ENCODE measurements at places on chromosomes 1 and 21.

- DNase-seq: no peak
These were observed 31.4 kb downstream of the PLPP3 start for GRCh38 chr1:56547977-56548376.

GRCh38 chr1:83418558-83418957, 580.4 kb downstream of the TTLL7 start:
- no peak for DNase-seq

GRCh38 chr1:171756856-171757255, 15.0 kb upstream of the VAMP4 start:
- no peak for DNase-seq

- DNase-seq: no peak
These were observed 6.2 kb downstream of the PGLYRP3 start for GRCh38 chr1:153306303-153307220.

GRCh38 chr1:2969011-2969844, 52.0 kb upstream of the ACTRT2 start:
- DNase-seq: peak; percentile 38

- no peak for DNase-seq
These were observed 651.0 kb downstream of the SMYD3 start for GRCh38 chr1:245855846-245856730.

DNA sequence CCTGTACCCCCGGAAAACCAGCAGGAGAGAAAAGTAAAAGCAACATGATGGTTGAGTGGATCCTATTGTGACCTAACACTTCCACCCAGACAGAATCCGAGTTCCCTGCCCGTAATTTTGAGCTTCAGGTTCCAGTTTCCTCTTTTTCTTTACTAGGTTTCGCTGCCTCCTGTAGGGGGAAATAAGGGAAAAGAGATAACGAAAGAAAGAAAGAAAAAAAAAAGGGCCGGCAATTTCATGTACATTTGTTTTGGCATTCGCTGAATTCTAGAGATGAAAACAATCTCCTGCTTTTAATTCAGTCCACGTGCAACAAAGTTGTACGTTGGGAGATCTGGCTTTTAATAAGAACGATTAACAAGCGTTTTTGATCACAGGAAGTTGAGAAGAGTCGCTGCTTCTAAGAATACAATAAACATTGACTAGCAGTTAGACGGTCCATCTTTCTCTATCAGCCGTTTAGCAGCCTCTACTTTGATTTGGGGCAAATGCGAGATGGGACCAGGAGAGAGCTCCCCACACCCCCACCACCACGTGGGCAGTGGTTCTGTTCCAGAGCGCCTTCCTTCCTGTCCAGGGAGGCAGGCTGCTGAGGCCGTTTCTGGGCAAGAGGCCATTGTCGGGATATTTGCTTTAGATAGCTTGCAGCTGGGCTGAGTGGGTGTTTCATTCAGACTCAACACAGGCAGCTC, 155.9 kb upstream of the RUNX1 start:
- peak; percentile 86 for DNase-seq

GRCh38 chr1:219430419-219430818, 182.5 kb downstream of the ZC3H11B start:
- DNase-seq: no peak

DNA sequence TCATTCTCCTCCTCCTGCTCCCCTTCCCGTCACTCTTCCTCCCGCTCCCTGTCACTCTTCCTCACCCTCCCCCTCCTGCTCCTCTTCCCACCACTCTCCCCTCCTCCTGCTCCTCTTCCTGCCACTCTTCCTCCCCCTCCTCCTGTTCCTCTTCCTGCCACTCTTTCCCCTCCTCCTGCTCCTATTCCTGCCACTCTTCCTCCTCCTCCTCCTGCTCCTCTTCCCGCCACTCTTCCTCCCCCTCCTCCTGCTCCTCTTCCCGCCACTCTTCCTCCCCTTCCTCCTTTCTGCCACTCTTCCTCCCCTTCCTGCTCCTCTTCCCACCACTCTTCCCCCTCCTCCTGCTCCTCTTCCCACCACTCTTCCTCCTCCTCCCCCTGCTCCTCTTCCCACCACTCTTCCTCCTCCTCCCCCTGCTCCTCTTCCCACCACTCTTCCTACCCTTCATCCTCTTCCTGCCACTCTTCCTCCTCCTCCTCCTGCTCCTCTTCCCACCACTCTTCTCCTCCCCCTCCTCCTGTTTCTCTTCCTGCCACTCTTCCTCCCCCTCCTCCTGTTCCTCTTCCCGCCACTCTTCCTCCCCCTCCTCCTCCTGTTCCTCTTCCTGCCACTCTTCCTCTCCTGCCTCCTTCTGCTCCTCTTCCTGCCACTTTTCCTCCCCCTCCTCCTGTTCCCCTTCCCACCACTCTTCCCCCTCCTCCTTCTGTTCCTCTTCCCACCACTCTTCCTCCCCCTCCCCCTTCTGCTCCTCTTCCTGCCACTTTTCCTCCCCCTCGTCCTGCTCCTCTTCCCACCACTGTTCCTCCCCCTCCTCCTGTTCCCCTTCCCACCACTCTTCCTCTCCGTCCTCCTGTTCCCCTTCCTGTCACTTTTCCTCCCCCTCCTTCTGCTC, 28.7 kb upstream of the ARTN start:
- DNase-seq: peak; percentile 38

DNA sequence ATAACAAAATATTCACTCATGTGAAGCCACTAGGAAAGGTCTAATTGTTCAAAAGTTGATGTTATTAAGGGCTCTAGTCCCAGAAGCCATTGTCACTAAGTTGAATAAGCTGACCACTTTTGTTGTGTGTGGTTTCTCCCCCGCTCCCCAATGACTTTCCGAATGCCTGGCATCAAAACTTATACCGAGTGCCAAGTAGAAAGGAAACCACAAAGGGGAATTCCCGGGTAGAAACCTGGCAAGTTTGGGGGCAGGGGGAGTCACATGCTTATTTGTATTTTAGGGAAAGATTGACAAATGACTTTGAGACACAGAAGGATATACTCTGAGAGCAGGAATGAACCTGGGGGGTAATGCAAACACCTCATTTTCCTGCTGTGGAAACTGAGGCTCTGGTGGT, 154.1 kb downstream of the TGFBR3 start:
- no peak for DNase-seq

GRCh38 chr1:39940980-39941871, 13.7 kb upstream of the MFSD2A start:
- DNase-seq: no peak

GRCh38 chr1:15808955-15809354, 1.5 kb upstream of the UQCRHL start:
- DNase-seq: no peak

- no peak for DNase-seq
These were observed 62.5 kb downstream of the ASH1L start for GRCh38 chr1:155499953-155500639.

- no peak for DNase-seq
These were observed 85.1 kb downstream of the STUM start for GRCh38 chr1:226633541-226634165.

GRCh38 chr1:21292984-21293536, 2.8 kb upstream of the ECE1 start:
- no peak for DNase-seq

DNA sequence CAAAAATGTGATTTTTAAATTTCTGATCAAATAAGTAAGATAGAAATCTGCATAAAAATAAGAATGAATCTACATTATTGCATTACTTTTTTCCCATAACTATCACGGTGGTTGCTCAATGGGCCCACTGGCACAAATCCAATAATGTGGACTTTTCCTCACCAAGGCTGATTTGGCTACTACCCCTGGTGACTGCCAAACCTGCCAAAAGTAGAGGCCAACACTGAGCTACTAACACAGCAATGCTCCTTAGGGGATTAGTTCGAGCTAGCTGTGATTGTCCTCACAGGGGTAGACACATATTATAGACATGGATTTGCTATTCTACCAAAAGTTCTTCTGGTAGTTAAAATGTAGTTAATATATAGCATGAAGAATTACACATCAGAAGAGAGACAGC, 107.7 kb upstream of the ZNHIT6 start:
- no peak for DNase-seq

DNA sequence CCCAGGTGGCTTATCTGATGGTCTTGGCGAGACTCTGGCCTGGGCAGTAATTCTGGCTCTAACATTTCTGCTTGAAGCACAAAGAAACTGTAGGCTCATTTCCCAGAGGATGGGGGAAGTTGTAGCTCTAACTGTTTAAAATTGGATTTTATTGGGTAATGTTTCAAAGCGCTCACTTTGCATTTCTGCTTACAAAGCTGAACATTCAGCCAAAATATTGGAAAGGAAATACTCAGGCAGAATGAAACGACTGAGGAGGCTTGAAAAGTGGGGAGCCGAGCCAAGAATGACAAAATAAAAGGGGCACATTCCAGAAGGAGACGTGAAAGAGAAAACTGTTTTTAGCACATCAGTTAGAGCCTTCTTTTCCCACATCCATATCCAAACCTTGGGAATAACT, 202.6 kb downstream of the GRIK1 start:
- DNase-seq: peak; percentile 54

DNA sequence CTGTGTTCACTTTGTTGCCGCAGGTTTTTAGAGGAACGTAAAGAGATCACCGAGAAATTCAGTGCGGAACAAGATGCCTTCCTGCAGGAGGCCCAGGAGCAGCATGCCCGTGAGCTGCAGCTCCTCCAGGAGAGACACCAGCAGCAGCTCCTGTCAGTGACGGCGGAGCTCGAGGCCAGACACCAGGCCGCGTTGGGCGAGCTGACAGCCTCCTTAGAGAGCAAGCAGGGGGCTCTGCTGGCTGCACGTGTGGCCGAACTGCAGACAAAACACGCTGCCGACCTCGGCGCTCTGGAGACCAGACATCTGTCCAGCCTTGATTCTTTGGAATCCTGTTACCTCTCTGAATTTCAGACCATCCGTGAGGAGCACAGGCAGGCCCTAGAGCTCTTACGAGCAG, 42.6 kb downstream of the PCNT start:
- no peak for DNase-seq

DNA sequence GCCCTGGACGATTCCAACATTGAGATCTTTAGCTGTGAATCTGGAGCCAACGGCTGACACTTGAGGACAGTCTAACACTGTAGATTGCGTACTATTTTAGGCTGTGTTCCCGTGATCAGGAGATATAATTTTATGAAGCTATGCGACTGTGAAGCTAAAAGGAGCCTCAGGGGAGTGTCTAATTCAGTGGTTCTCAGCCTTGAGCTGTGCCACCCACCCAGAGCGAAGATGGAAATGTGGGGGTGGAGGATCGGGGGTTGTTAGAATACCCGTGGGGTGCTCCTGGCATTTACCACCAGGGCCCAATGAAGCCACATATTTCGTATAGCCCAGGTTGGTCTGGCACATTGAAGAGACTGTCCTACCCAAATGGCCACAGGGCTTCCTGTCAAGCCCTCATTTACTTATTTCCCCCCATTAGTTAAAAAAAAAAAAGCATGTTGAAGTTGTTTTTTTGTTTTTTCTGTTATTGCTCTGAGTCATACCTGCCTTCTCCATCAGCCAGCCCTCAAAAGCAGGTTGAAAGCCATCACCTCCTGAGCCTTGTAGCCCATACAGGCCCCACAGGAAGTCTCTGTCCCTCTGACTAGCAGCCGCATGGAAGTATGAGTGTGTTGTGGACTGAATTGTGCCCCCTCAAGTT, 141.7 kb downstream of the GALNT2 start:
- no peak for DNase-seq

DNA sequence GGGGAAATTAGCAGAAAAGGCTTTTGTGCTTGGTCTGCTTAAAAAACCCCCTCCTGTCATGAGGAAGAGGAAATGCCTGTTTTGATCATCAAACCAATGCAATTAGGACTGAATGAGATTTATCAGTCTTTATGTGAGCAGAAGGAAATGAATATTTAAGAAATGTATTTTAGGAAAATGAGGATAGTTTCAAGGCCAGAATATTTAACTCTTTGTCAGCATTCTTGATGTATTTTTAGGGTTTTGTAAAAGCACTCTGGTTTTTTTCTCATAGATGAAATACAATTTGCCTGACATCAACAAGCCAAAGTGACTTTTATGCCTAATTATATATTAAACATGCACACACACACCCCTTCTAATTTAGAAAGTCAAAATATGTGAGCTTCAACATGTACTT, 213.8 kb downstream of the GRIK1 start:
- no peak for DNase-seq

DNA sequence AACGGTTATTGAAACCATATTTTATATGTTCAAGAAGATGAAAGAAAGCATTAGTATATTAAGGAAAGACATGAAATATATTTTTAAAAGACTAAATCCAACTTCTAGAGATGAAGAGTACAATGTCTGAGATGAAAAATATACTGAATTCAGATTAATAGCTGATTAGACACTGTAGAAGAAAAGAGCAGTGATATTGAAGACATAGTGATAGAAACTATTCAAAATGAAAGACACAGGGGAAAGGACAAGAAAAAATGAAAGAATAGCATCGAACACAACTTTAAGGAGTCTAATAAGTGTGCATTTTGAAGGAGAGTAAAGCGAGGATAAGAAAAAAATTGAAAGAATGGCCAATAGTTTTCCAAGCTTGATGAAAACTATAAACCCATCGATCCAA, 11.2 kb upstream of the IFNAR1 start:
- no peak for DNase-seq

DNA sequence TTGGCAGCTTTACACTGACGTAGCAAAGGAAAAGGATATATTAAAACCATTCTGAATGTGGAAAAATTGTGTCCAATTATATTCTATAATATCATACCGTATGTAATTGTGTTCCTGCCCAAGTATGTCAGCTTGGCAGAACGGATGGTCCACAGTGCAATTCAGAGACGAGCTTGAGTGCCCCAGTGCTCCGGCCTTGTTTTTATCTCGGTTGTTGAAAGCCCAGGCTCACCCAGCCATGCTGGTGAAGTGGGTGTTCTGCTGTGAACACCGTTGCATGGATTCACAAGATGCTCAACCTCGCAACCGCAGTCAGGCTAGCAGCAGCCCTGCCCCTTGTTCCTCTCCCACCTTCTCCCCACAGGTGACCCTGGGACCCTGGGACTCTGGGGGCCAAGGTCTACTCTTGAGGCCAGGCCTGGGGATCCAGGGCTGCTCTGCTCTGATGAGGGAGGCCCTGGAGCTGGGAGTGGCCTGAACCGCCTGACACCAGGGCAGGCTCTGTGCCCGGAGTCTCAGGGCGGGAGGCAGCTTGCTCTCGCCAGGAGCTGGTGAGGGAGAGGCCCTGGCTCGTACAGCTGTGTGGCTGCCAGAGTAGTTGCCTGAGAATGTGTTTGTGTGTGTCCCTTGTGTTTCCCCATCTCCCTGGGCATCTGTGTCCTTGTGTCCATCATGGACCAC, 11.2 kb downstream of the PTPRF start:
- DNase-seq: peak; percentile 79

DNA sequence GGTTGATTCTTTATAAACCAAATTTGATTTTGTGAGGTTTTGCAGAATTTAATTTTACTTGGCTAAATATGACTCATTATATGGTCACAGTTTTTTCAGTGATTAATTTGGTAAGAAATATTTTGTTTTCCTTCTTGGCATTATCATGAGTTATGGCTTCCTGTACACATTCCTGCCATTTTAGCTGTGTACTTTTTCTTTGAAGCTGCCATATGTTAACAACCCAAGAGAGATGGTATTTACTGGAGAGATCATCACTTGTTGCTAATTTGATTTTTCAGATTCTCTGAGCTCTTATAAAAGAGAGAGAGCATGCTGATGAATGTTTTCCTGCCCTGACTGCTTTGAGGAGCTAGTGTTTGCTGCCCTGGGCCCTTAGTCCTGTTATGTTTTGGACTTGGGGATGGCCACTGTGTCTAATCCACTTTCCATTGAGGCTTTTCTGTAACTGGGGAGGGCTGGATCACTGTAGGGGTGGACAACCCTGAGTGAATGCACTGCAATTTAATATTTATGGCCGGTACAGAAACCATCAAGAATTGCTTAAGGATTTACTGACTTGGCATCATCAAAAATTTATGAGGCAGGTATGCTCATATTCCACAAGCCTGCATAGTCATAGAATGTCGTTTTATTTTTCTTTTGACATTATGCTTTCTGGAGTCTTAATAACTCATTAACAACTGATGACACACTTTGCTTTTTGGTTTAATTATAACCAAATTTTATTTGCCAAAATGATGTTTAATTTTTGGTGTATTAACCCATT, 200.9 kb downstream of the DISC1 start:
- no peak for DNase-seq

Measured in right forelimb (tissue), 1 donor.